ENCODE measurements at places on chromosomes 5 and 9. TPM values are rescaled to one million over a fixed set of nuclear protein-coding genes. Genes with fewer than 3 reads are reported as not detected.

MGAT1 gene
- 27.2 TPM for total RNA-seq

BTNL9 gene
- total RNA-seq = 4.2 TPM

SLC9A3 gene
- total RNA-seq = 1.4 TPM

ITK gene
- 0.23 TPM for total RNA-seq

TMEM215 gene
- 9.0 TPM for total RNA-seq

IL11RA gene
- 7.2 TPM for total RNA-seq

PCDHGA2 gene
- total RNA-seq = 8.5 TPM

IRGM gene
- total RNA-seq = not detected
